ENCODE measurements at places on chromosomes 7 and 10.

DNA sequence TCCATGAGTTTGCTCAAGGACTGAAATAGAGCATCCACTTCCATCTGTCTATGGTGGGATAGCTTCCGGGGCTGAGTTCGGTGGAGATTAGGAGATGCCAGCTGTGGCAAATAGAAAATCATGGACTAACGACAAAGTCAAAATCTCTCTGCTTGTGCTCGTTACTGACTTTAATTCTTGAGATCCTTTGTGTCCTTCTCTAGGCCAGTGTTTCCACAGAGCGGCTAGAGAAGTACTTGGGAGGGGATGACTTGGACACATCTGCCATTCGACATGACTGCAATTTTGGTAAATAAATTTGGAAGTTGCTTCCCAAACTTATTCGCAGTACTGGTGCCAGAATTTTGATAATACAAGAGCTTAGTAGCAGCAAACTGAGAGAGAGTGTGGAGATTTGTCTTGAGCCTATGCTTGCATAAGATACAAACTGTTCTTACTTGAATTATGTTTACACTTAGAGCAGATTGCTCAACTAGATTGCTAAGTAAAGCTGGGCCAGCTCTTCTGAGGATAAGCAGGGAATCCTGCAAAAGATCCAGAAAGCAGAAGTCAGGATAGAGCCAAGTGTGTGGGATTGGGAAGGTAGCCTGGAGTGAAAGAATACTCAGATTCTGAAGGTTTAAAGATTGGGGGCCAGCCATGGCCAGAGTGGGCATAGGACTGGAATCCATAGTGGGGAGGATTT lies 27.6 kb downstream of the ABCC2 start:
- no peak for DNase-seq

DNA sequence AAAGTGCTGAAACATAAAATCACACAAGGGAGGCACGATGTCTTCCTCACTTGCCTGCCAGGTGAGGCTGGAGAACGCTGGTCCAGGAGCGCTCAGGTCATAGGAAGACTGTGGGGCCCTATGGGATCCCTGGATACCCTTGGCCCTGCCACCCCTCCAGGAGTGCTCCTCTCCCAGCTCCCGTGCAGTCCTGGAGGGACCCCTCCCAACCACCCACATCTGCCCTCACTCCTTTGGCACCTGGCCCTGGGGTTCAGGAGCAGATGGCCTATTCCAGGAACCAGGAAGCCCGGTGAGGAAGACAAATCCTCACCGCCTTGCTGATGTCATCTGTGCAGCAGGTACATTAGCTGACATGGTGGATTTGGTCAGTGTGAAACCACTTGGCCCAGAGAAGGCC lies 3.7 kb upstream of the CXCL12 start:
- no peak for DNase-seq

GRCh38 chr7:156194813-156195212 lies 382.6 kb upstream of the SHH start:
- DNase-seq: no peak

DNA sequence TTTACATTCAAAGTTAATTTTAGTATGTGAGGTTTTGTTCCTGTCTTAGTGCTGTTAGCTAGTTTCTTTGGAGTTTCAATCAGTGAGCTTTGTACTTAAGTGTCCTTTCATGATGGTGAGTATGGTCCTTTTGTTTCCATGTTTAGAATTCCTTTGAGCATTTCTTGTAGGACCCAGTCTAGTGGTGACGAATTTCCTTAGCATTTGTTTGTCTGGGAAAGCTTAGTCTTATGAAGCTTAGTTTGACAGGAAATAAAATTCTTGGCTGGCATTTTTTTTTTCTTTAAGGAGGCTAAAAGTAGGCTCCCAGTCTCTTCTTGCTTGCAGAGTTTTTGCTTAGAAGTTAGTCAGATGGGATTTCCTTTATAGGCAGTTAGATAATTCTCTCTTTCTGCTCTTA lies 209.2 kb upstream of the SEMA3C start:
- DNase-seq: no peak

DNA sequence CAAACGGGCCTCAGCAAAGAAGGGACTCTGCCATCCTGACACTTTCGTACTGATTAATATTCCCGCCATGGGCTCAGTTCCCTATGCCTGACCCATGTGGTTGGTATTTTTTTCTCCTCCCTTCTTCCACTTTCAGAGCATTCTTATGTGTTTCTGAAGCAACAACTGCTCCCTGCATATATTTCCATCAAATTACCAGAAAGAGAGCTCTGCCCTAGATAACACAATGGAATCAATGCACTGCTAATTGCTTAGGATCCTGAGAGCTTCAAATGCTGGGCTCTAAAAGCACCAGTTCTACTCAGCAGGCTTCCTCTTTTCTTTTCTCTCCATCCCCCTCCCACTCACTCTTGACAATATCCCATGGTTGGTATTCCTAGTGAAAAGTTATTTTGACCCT lies 5.3 kb downstream of the TECTB start:
- DNase-seq: no peak

DNA sequence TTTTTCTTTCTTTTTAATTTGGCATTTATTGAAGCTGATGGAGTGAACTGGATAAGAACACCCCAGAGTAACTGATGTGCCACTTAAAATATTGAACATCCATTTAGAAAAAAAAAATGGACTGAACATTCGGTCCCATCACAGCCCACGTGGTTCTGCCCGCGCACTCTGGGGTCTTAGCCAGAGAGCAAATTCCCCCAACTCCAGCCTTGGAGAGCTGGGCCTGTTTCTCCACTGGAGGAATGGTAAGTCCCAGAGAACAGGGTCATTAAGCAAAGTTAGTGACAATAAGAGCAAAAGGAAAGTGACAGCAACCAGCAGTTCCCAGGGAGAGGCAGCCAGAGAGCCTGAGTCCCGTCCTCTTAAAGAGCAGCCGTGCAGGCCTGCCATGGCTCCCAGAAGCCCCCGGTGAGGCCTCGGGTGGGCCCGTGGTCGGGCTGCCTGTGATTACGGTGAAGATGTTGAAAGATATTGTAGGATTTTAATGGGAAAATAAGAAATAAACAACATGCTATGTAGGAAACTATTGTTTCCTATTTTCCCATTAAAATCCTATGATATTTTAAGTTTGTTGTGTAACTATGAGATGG lies 487.9 kb upstream of the MKI67 start:
- no peak for DNase-seq

- peak; percentile 26 for DNase-seq
Measured at GRCh38 chr7:36360244-36360643, 29.4 kb upstream of the ANLN start.

GRCh38 chr10:119518176-119518575 lies 24.3 kb downstream of the RGS10 start:
- DNase-seq: no peak

DNA sequence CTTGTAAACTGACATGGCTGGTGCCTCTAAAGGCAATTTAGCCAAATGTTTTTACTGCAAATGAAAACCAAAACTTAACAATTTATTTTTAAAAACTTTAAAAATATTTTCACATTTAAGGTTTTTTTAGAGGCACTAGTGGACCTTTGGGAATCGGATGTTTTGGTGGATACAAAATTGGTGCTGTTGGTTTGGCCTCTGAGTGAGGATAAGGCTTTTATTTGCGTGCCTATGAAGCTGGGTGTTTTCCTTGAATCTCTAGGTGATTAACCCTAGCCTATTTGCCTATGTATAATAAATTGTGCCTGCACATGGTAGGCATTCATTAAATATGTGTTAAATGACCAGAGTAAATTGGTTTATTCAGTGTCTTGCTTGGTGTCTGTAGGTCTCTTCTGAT lies 2.9 kb upstream of the SGCE start:
- DNase-seq: no peak

GRCh38 chr7:27576360-27576944 lies 86.2 kb downstream of the HIBADH start:
- DNase-seq: peak; percentile 55

DNA sequence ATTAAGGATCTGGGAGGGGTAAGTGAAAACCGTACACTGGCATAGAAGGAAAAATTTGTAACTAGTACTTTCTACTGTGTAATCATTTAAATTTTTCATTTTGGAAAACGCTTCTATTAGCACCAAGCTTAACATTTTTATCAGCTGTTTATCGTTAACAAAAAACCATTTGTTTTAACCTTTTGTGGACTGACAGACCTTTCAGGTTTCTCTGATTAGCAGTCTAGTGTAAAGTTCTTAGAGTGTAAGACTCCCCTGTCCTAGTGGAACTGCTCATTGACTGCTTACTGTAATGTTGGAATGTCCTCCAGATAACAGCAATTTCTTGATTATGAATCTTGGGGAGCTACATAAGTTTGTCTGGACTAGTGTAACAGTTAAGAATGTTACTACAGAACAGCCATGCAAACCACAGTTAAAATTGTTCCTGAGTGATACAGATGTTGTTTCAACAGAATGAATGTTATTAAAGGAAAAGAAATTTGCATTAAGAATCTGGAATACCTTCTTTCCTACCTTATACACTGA lies 2.0 kb downstream of the DBF4 start:
- peak; percentile 2 for DNase-seq

GRCh38 chr7:52925332-52925731 lies 110.1 kb upstream of the POM121L12 start:
- peak; percentile 26 for DNase-seq

DNA sequence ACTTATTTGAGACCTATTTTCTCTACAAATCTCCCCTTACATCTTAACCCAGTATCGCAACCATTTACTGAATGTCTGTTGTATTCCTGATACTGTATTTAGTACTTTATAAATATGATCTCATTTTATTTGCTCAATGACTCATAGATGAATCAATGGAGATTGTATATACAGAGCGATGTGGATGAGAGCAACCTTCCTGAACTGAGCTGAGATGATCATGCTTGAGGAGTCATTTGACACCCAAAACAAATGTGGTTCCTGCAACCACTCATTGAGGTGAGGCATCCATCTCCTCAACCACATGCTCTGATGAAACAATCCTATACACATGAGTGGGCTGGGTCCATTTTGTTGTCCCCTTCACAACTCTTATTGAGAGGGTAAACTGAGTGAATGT lies 250.0 kb downstream of the CDC14C start:
- DNase-seq: no peak

DNA sequence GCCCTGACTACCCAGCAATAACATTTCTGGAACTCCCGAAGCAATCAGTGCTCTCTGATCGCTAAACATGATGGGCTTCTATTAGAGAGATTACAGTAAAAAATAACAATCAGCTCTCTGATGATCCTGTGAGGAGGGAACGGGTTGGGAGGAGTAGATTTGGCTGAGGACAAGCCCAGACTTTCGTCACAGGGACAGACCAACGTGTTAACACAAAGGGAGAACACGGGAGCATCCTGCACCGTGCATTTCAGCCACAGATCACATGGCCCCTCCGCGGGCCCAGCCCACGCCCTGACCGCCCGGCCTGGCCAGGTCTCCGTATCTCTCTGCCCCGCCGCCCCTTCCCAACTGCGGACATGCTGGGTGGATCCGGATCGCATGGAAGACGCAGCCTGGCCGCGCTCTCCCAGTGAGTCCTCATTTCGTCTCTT lies 95.0 kb upstream of the AGBL3 start:
- peak; percentile 97 for DNase-seq

DNA sequence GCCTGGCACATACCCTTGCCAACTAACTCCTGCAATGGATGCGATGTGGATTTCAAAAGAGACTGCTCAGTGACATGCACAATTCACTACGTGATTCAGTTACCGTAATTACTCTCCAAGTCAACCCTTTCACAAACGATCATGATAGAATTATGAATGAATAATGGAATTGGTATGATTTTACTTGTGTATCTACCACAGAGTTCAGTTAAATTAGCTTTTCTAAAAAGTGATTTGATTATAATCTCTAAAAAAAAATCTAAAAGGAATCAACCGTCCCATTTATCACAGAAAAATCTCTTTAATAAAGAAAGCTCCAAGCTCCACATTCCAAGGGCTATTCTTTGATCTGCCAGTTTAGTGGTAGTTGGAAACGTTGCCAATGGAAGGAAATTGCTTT lies 30.4 kb upstream of the RSU1 start:
- DNase-seq: no peak
